ENCODE measurements at places on chromosomes 7 and 10. TPM values are rescaled to one million over a fixed set of nuclear protein-coding genes. Genes with fewer than 3 reads are reported as not detected.

PDE6C gene
- total RNA-seq, result not detected

PRSS37 gene
- not detected for total RNA-seq

CLCN1 gene
- not detected for total RNA-seq

KLF14 gene
- total RNA-seq, result not detected

PTF1A gene
- total RNA-seq, result not detected

AOAH gene
- 0.10 TPM for total RNA-seq

AP4M1 gene
- total RNA-seq, result 20.8 TPM

SFTPA2 gene
- total RNA-seq, result not detected
